ENCODE measurements at places on chromosomes 2 and 18.

GRCh38 chr2:150978053-150978452, 283.6 kb downstream of the RBM43 start:
- DNase-seq = no peak

GRCh38 chr18:27673861-27674260, 488.8 kb upstream of the CHST9 start:
- no peak for DNase-seq

GRCh38 chr18:58674863-58675472, 3.7 kb downstream of the MALT1 start:
- no peak for DNase-seq

DNA sequence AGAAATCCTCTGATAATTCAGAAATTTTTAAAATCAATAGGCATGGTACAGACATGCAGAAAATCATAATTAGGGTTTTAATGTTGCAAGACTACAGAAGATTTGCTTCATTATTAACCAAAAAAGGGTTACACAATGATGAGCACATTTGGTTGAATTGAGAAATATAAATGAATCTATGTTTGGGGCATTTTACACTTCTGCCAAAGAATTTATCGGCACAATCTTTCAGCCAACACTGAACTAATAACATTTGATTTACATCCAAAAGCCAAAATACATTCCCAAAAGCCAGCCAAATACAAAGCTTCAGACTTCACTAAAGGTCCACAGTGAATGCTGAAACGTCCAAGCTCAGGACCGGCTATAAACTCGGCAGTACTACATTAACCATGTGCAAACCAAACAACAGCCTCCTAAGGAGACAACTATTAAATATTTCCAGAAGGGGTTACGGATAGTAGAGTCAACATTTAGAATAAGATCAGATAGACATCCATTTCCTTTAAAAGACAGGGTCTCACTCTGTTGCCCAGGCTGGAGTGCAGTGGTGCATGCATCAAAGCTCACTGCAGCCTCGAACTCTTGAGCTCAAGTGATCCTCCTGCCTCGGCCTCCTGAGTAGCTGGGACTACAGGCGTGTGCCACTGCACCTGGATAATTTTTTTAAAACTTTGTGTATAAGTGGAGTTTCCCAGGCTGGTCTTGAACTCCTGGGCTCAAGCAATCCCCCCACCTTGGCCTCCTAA, 29.4 kb downstream of the SPRED2 start:
- no peak for DNase-seq

GRCh38 chr2:110851531-110851930, 119.2 kb downstream of the ACOXL start:
- DNase-seq = no peak

- DNase-seq = no peak
Measured at GRCh38 chr2:14232217-14232616, 400.3 kb upstream of the LRATD1 start.

- no peak for DNase-seq
Measured at GRCh38 chr2:6818012-6818411, 47.7 kb downstream of the CMPK2 start.

GRCh38 chr2:241957276-241957675, 87.7 kb downstream of the RTP5 start:
- no peak for DNase-seq

GRCh38 chr2:33929467-33929866, 330.4 kb upstream of the FAM98A start:
- DNase-seq = no peak
